ENCODE measurements at places on chromosomes 11 and 22.

- DNase-seq: no peak
These were observed 22.5 kb downstream of the SULT4A1 start for GRCh38 chr22:43839781-43840180.

GRCh38 chr11:101436511-101437142 is 147.2 kb downstream of the TRPC6 start:
- DNase-seq: peak; percentile 58

DNA sequence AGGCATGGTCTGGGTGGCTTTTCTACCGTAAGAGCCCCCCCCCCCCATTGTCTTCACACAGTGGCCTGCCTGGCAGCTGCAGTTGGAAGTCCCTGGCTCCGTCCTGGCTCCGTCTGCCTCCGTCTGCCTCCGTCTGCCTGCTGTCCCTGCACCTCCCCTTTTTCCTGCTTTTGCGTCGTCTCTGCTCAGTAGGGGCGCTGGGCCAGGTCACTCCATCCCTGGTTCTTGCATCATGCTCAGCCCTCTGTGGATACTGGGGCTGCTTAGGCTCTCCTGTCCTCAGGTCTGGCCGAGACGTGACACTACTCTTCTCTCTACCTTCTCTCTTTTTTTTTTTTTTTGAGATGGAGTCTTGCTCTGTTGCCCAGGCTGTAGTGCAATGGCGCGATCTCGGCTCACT is 27.8 kb downstream of the AP2A2 start:
- DNase-seq: no peak

GRCh38 chr11:107472966-107473365 is 15.3 kb upstream of the CWF19L2 start:
- no peak for DNase-seq

GRCh38 chr11:15215005-15215404 is 100.3 kb downstream of the INSC start:
- no peak for DNase-seq

DNA sequence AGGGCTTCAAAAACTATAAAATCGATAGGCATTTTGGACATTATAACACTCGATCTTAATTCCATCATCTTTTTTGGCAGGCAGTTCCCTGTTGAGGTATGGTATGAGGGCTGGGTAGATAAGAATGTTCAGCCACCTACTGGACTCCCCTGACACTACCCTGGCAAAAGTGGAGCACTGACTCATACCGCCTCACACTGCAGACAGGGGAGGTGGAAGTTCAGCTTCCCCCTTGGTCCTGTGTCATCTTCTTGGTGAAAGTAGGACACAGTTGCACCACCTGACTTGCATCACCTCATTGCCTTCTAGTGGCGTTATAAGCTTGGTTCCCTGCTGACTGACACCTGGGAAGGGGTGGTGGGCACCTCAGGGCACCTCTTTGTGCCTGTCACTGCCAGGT is 30.4 kb downstream of the PAAF1 start:
- peak; percentile 62 for DNase-seq

GRCh38 chr22:35766654-35767580 is 49.2 kb downstream of the APOL5 start:
- DNase-seq: no peak

DNA sequence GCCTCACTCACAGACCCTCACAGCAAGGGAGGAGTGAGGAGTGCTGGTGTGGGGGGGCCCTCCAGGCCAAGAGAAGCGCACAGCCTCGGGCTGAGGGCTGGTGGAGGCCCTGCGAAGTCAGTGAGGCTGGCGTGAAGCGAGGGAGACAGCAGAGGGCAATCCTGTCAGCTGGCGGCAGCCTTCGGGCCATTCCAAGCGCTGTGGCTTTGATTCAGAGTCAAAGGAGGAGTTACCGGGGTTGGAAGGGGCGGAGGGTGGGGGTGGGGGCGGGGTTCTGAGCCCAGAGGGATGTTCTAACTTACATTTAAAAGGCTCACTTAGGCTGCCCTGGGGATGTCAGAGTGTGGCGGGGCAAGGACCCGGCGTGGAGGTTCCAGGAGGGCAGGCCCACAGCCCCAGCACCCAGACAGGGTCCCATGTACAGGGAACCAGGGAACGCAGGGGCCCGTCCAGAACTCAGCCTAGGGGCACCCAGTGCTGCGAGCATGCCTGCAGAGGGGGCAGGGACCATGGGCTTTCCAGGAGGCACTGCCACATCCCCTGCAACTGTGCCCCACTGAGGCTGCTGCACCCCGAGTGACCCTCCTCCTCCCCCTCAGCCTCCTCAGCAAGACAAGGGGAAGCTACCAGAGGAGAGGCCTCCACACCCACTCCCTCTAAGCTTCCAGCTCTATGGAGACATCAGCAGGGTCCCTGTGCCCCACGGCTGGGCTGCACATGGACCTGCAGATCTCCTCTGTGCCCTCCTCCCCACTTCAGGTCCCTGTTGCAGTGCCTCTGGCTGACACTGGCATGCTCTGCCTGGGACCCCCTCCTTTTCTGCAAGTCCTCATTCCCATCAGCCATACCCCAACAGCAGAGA is 39.7 kb upstream of the TTLL12 start:
- peak; percentile 38 for DNase-seq

DNA sequence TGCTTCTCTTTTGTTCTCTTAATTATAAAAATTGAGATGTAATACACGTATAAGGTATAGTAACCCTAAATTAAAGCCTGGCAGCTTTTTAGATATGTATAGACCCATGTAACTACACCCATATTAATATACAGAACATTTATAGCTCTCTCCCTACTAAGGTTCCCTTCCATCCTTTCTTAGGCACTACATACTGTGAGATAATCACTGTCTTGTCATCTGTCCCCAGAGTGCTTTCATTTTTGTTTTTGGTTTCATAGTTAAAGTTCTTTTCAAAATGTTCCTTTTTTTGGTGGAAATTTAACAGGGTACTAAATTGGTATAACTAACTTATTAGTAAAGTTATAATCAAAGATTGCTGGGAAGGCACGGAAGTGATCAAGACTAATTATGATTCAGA is 49.2 kb downstream of the MTMR3 start:
- no peak for DNase-seq

GRCh38 chr11:76641905-76642304 is 28.6 kb downstream of the LRRC32 start:
- DNase-seq: no peak
